ENCODE measurements at places on chromosomes 16 and 17.

DNA sequence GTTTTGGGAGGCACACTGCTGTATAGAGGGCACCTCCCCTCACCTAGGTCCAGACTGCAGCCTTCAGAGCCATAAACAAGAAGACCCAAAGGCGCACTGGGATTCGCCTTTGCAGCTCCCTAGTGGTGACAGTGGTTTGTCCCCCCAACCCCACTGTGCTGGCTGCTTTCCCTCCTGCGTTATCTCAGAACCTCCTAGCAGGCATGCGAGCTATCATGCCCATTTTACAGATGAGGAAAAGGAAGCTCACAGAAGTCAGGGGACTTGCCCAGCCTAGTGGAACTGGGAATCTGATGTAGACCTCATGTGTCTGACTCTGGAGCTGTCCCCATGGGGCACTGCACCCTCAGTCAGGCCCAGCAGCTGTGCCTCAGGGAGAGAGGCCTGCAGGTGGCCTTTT is 115.2 kb downstream of the CLEC16A start:
- no peak for DNase-seq

- no peak for DNase-seq
Measured at GRCh38 chr16:57996406-57997175, 3.9 kb downstream of the ZNF319 start.

- DNase-seq = no peak
Measured at GRCh38 chr17:10135539-10136257, 62.7 kb downstream of the GAS7 start.

DNA sequence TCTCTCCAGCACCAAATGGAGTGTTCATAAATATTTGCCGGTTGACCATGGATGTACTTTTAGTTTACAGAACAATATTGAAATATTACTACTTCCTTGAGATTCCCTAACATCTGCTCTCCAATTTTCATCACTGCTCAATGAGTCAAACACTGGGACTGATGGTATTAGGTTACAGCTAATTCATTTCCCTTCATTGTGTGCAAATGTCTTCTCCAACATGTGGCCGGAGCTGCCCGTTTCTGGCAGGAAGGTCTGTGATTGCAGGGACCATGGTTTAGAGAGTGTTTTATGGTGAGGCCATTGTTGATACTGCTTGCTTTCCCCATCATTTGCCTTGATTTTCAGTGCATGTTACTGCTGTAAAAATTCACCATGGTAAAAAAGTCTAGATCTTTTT is 209.3 kb downstream of the HS3ST3B1 start:
- no peak for DNase-seq

- peak; percentile 56 for DNase-seq
Measured at GRCh38 chr17:49676276-49676868, 1.5 kb downstream of the SPOP start.

DNA sequence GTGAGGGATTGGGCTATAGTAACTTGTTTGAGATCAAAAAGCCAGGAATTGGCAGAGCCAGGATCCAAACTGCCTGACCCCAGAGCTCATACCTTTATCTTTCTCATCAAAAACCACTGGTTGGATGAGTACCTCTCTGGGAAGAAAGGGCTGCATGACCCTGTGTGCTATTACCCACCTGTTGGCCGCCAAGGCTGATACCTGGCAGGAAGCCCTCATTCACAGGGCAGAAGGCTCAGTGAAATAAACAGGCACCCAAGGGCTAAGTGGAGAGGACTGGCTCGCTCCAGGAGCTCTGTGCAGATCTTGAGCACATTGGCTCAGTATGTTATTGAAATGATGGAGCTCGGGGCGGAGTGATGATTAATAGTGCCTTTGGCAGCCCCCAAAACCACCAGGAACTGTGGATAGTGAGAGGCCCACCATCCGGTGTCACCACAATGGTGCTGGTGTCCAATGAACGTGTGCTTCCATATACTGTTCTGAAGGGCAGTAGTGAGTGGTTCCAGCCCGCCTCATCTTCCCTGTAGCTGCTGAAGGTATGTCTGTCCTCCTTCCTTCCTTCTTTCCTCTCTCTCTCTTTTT is 197.6 kb downstream of the MSI2 start:
- no peak for DNase-seq

DNA sequence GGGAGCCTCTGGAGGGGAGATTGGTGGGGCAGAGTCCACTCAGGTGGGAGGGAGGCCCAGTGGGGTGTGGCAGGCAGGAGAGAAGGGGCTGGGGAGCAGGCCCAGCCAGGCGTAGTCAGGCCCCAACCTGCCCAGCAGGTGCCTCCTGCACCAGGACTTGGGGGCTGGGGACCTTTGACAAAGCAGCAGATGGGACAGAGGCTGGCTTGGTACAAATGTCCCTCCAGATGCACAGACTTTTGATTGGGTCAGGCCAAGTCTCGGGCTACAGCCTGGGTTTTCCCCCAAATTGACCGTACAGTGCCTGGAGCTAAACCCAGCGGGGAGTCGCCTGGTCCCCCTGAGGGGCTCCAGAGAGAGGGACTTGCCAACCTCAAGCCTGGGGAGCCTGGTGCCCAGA is 411 bp downstream of the GGT6 start:
- DNase-seq = no peak

DNA sequence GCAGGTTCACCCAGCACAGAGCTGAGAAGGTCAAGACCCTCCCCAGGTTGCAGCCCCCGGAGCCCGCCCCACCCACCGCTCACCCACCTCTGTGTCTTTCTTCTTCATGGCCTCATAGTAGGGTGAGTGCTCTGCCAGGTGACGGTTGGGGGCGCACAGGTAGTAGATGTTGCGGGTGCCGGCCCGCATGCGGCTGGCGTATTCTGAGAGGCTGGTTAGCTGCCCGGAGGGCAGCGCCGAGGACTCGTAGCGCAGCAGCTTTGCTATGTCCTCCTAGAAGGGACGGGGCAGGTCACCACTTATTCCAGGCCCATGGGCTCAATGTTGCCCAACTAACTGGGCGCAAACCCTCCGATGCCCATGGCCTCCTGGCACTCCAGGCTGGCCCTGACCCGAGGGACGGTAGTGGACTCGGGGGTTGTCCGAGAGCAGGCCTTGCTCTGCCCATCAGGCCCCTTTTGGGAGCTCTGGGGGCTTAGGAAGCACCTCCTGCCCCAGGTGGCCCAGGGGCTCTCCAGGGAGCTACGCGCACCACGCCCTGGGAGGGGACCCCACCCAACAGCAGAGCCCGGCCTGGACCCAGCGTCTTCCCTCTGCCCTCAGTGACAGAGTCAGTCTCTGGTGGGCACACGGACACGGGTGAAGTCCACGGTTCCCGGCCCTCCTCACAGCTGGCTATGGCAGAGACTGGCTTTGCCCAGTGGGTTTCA is 9.9 kb downstream of the DNASE1 start:
- no peak for DNase-seq

DNA sequence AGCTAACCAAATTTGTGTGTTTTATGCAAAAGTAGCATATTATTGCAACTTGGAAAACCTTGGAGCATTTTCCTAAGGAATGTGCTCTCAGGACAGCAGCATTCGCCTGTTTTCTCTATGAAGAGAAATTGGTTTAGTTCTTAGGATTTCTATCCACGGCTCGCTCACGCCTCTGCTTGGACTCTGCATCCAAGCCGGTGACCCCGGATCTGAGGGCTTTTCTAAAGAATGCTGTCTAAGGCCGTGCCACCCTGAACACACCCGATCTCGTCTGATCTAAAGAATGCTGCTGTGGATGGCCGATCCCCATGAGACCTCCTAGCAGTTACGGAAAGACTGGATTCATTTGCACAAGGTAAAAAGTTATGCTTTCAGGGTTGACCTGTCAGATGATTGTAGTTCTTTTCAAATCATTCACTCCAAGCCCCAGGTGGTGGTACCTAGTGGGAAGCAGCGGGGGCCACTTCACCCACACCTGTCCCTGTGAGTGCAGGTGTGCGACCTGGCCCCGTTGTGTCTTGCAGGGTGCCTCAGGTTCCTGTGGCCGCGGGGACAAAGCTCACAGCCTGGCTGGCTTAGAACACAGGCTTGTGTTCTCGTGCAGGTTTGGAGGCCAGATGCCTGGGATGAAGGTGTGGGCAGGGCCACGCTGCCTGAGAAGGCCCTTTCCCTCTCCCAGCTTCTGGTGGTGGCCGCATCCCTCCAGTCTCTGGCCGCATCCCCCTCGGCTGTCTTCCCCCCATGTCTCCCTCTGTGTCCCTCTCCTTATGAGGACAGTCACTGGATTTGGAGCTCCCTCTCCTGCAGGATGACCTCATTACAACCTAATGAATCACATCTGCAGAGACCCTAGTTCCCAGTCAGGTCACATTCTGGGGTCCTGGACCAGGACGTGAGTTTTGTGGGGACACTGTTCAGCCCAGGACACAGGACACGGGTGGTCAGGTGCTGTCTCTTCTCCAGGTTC is 71.1 kb downstream of the BANP start:
- DNase-seq = no peak

- no peak for DNase-seq
Measured at GRCh38 chr16:8713635-8714172, 39.3 kb downstream of the ABAT start.

- no peak for DNase-seq
Measured at GRCh38 chr16:66196770-66197169, 169.7 kb upstream of the CDH5 start.

DNA sequence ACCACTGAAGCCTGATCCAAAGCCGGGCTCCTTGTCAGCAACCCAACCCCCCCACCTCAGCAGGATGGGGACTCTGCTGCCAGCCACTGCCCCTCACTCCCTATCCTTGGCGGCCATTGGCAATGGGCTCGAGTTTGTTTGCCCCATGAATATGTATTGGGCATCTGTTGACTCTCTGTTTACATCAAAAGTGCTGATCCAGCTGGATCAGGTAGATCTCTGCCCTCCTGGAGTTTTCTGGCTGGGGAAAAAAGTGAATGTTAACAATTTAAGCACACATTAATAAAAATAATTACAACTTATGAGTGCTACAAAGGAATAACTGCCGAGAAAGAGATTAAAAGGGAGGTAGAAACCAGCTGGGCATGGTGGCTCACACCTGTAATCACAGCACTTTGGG is 62.5 kb downstream of the ATP2C2 start:
- DNase-seq = no peak

GRCh38 chr16:74100395-74101326 is 196.0 kb upstream of the PSMD7 start:
- no peak for DNase-seq

DNA sequence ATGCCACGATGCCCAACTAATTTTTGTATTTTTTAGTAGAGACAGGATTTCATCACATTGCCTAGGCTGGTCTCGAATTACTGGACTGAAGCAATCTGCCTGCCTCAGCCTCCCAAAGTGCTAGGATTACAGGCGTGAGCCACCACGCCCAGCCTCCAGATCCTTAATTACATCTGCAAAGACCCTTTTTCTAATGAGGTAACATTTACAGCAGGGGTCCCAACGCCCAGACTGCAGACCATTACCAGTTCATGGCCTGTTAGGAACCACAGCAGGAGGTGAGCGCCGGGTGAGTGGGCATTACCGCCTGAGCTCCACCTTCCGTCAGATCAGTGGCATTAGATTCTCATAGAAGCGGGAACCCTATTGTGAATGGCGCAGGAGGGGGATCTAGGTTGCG is 4.0 kb upstream of the RAB11FIP4 start:
- no peak for DNase-seq

DNA sequence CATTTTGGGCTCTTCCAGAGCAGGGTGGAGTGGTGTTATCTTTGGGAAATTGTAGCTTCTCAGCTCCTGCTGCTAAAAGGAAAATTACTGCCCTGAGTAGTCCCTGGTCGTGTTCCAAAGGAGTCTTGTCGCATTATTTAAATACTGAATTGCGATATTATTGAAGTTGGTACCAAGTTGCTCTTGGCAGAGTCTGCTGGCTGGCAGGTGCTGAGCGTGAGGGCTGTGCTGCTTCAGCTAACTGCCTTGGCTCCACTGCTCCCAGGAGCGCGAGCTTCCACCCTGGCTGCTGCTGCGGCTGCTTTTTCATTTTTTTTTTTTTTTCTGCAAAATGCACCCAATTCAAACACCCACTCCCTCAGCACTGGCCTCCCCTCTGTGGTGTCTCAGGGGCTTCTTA is 289.8 kb downstream of the MAF start:
- DNase-seq = no peak

DNA sequence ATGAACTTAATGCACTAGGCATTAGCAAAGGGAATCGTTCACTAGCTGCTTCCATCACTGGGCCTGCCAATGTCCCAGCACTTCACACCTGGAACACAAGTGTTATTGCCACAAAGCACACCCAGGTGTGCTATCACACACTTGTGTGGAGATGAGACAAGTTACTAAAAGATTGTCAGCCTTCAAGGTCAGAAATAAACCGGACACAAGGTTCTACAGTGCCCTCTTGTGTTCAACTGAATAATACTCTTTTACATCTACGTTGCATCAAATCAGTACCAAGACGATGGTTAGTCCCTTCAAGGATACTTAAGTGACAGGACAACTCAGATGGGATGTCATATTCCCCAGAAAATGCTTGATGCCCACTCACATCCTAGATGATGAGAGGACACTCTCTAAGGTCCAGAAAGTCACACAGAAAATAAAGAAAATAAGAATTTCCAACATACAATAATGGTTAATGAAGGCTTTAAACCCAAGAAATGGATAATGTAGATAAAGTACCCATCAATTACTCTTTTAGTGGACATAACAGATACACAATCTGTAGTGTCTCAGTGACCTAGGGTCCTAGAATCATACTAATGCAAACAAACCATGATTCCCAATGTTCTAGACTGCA is 16.4 kb upstream of the GLG1 start:
- peak; percentile 25 for DNase-seq

DNA sequence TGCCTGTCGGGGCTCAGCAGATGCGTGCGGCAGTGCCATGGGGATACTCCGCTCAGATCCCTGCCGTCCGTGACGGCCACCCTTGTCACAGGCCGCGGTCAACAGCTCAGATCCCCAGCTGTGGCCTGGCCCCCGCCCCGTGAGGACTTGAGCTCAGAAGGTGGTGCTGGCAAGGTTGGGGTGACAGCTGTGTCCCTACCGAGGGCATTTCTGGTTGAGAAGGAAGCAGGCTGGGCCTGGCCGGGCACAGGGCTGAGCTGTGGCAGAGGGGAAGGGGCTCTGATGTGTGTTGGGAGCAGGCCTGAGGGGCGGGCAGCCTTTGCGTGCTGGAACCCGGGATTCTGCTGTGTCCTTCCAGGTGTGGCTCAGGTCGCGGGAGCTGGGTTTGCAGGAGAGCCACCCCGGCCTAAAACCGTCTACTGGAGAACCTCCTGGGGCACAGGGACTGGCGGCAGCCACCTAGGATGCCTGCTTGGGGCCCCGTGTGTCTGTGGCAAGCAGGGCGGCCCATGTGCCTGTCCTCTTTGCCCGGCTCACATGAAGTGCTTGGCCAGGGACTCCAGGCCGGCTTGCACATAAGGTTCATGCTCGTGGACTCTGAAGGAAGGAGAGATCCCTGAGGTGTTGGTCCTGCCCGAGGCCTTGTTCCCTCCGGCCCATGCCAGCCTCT is 5.1 kb downstream of the UBE2I start:
- DNase-seq = no peak
